MG63 (cell line): ENCODE measurements at places on chromosomes 3 and 15. TPM values are rescaled to one million over a fixed set of nuclear protein-coding genes. Genes with fewer than 3 reads are reported as not detected.

DNA sequence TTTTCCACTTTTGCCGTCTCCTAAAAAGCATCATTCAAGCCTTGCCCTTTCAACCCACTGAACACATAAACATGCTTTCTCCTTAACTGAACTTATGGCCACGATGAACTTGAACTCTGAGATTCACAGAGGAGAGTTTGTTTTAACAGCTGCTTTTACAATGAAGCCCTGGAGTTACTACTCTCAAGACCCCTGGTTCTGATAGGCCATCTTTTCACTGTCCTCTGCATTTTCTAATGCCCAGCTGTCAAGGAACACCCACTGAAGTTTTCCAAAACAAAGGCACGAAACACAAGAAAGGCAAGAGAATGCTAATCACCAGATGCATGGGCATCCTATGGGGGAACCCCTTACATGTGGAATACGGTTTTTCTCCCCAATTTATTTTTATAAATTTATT, 100.8 kb downstream of the ADAMTS9 start:
- no peak for DNase-seq

DNA sequence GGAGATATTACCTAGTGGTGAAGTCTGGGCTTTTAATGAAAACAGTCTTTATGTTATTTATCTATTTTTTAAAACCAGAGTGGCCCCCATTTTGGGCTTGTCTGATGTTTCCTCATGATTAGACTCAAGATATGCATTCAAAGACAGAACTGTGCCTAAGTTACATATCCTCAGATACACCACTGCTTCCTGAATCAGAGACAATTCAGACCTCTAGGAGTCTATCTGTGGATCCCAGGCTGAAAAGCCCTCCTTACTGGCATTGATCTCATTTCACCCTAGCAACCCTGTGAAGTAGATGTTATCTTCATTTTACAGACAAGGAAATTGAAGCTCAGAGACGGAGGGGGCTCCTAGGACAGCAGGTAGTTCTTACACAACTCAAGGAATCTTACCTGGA, 16.8 kb upstream of the TGM5 start:
- no peak for DNase-seq

The TIMP4 gene
- 0.10 TPM in 1 of 2 replicates, not detected in the other for total RNA-seq

DNA sequence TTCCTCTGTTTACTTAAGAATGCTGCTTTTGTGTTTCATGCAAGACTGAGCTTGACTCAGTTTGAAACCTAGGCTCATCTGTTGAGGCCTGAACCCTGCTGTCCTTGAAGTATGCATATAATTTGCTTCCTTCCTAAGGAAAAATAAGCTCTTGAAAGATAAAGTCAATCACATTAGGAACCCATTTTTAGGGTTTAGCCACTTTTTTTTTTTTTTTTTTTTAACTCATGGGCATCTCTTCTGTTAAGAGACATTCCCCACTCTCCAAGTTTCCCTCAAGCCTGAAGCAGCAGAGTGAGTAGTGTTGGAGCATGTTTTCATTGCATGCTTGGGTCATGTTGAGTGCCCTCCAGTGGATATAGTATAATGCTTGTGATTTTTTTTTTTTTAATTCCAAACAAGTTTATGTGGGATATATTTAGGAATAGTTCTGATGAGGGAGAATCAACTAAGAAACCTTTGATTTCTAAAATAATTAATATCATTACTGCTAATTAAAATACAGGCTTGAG, 3.6 kb downstream of the CTNNB1 start:
- peak; percentile 19 for DNase-seq

DNA sequence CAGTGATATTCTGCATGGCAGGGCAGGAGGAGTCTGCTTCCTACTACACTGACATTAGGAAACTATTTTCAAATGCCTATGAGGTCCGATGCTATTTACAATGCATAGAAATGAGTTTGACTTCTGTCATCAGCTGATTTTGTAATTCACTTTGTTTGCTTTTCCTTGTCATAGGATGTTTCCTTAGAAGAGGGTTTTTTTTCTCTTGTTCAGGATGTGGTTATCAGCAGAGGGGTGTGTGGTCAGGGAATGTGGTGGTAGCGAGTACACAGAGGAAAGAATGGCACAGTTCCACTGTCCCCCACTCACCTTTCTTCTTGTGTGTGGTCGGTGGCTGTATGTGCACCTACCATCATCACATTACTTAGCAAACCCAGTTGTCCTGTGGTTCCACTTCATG, 231.5 kb downstream of the LRTM1 start:
- no peak for DNase-seq

GRCh38 chr3:126973814-126974213, 9.1 kb upstream of the PLXNA1 start:
- no peak for DNase-seq

- DNase-seq: no peak
Measured at GRCh38 chr3:27095553-27096222, 273.5 kb downstream of the NEK10 start.

DNA sequence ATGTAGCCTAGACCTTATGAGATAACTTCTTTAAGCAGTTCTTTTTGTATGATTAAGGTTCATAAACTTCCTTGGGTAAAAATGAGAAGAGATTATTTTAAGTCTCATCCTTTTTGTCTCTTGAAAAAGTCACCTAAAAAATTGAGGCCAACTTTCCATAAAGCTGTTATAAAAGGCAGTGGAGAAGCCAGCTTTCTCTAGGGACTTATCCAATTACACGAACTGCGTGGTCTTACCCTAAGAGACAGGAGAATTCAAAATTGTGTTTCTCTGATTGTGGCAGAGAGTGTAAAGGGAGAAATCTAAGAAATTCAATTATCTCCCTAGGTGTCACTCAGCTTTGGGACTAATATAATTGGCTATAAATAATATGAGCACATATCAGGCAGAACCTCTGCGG, 262.0 kb downstream of the SHOX2 start:
- no peak for DNase-seq

DNA sequence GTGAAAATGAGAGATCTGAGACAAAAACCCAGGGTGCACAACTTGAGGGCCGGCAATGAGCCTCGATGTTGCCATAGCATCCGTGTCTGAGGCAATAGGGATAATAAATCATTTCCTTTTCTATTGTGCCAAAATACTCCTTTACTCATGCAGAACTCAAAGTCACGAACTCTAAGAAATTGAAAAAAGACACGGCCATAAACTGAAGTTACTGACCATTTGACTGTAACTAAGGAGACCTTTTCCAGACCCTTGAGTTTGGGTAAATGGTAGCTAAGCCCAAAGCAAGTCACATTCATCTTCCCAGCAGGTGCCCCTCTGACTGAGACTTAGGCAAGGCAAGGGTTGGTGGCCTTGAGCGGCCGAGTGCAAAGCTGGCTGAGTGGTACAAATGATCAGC, 141.2 kb upstream of the SLCO3A1 start:
- DNase-seq: no peak

The TMIE gene
- not detected in 2 replicates for total RNA-seq

The APEH gene
- total RNA-seq: 53.9 and 87.5 TPM in 2 replicates

The GOLGA8K gene
- total RNA-seq: 2.7 TPM in 1 of 2 replicates, not detected in the other

- DNase-seq: no peak
Measured at GRCh38 chr3:149751551-149751950, 738 bp downstream of the COMMD2 start.

GRCh38 chr3:1087066-1087560, 5.7 kb upstream of the CNTN6 start:
- DNase-seq: peak; percentile 84

DNA sequence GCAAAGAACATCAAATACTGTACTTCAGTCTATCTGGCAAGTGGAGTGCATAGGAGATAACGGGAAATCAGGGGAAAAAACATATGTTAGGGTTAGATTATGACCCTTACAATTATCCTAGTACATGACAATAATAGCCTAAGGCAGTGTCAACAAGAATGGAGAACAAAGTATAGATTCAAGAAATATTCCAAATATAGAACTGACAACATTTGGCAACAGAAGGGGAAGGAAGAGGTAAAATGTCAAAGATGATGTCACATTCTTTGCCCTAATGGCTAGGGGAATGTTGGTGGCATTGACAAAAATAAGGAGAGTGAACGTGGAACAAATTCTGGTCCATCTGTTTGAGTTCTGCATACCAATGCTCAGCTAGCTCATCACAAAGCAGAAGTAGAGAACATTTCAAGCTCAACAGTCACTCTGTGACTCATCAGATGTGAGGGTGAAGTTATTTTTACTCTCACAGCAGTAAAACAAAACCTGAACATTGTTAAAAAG, 15.5 kb upstream of the ATP8B4 start:
- DNase-seq: no peak

DNA sequence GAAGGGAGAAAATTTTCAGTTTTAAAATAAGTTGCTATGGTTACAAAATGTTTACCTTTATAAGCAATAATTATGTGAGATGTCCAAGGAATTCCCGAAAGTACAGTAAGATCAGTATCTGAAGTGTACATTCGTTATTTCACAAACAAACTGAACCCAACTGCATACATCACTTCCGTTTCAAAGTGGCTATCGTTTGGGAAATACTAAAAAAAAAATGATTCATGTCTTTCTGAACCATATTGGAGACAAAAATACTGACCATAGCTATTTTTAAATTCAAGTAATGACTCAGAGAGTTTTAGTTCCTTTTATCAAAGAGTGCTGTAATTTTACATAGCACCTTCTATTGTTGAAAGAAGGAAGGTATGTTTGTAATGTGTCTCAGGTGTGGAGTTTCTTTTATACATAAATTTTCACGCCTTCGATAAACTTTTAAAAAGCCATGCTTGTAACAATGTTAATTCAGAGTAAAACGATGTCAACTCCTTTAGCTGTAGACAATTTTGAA, 8.0 kb upstream of the ANKRD28 start:
- no peak for DNase-seq

The AGTR1 gene
- total RNA-seq: not detected in 2 replicates

The IQCF5 gene
- total RNA-seq: not detected in 2 replicates

DNA sequence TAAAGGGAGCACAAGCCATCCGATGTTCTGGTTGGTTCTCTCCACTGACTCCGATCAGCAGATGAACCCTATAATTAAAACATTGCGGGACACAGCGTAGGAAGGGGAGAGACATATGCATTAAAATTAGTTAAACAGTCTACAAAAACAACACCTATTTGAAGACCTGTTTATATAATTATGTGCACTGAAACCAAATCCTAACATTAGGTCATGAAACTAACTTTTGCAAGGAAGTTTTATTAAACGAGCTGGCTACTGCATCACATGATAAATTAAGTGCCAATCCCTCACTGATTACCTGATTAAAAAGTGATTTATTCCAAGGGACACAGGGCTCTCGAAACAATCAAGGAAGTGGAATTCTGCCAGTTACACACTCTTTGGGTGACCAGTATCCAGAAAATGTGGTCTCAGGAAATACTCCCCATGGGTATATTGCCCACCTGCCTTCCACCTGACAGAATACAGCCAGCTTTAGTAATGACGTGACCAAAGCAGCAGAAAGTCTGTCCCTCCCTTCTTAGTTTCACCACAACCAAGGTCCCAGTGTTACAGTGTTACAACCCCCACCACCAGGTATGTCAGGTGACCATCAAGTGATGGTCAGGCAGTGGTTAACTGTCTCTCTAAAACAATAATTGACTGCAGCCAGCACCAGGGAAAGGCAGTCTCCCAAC, 69.5 kb downstream of the HERC1 start:
- no peak for DNase-seq

DNA sequence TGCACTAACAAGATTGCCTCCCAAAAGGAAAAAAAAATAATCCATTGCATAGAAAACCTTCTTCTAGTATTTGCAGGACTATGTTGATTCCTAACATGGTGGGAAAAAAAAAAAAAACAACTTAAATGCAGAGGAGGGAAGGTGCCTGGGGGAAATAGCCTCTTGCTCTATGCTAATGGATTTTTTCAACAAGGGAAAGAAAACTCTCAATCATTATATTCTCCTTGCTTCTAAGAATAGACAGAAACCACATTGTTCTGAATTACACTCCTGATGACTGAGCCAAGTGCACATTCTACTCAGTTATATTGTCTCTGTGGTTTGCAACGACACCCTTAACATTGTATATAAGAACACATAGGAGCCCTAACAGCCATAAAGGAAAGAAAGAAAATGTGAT, 760.2 kb downstream of the NAALADL2 start:
- no peak for DNase-seq

DNA sequence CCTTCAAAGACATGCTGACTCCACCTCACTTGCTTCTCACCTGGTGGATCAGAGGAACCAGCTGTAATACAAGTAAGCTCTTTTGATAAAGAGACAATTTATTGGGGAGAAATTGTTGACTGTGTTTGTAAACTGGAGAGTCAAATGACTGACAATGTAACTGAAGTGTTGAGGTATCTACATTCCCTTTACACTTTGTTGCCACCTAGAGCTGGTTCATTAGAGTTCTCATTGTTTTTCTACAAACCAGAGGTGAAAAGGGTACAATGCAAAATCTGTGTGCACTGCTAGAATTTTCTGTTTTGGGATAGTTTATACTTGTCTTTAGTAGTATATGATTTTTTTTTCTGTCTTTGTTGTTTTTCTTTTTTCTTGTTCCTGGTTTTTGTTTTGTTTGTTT, 8.7 kb upstream of the LRRC58 start:
- no peak for DNase-seq

The HDDC3 gene
- 32.6 and 51.9 TPM in 2 replicates for total RNA-seq

The RARB gene
- total RNA-seq: 1.5 and 2.4 TPM in 2 replicates

GRCh38 chr3:88112289-88112688, 37.5 kb upstream of the C3orf38 start:
- no peak for DNase-seq

- peak; percentile 76 for DNase-seq
Measured at GRCh38 chr3:46482632-46483350, 15.0 kb upstream of the RTP3 start.

DNA sequence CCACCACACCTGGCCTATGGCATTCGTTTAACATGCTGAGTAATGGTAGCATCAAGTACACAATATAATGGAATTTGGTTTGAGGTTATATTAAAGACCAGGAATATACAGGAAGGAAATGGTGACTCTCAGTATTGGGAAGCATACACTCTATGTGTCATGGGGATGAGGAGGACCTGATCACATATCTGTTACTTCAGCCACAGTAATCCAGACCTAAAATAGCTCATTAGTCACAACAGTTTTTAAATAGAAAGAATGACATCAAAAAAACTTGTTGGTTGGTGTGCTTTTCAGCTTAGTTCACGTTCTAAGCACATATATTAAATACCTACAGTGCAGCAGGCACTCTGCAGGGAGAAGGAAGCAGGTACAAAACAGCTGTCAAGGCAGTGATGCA, 52.5 kb upstream of the ATP2C1 start:
- DNase-seq: no peak

DNA sequence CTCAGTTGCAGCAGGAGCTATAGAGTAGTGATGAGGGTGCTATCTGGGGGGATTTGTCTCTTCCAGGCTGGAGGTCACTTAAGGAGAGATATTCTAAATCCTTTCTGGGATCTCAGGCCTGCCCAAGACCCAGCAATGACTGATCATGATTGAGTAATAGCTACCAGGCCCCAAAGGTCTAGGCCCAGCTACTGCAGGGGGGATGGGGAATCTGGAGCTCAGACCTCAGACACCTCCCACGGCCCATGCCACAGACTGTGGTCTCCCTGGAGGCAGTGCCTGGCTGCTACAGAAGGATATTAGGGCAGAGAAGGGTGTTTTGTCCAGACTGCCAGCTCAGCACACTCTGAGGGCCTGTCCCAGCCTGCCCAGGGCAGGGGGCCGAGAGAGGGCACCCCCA, 6.9 kb downstream of the SLC38A3 start:
- no peak for DNase-seq

- no peak for DNase-seq
Measured at GRCh38 chr3:8852511-8852910, 83.1 kb upstream of the OXTR start.

The NAALADL2 gene
- 1.6 and 1.8 TPM in 2 replicates for total RNA-seq

The CLDN18 gene
- total RNA-seq: not detected in 2 replicates
